Activated CD8-positive, alpha-beta memory T cell treated with anti-CD3 and anti-CD28 coated beads, Interleukin-2, amount 10 ng/mL, durations not matched to agents 7 days and 5 days (primary cell): ENCODE measurements at places on chromosomes 16 and 17.

- no peak for DNase-seq
Observed at GRCh38 chr17:2090210-2090641, 35.3 kb downstream of the HIC1 start.

GRCh38 chr17:63040816-63041215 lies 74.8 kb downstream of the TANC2 start:
- no peak for DNase-seq

DNA sequence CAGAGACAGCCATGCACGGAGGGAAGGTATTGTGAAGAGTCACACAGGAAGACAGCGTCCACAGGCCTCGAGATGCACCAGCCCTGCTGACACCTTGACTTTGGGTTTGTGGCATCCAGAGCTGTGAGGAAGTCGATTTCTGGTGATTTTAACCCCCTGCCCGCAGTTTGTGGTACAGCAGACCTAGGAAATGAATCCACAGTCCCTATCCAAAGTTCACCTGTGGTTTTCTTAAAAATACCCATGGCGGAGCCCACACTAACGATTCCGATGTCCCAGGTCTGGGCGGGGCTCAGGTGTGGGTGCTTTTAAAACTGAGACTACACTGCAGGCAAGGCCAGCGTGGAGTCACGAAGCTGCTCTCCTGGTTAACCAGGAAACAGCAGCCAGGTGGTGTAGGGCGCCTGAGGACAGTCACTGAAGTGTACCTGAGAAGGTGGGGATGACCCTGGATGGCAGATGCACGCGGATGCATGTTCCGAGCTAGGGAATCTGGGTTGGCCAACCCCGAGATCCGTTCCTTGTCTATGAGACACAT lies 14.4 kb upstream of the MEAK7 start:
- peak; percentile 96 for DNase-seq

DNA sequence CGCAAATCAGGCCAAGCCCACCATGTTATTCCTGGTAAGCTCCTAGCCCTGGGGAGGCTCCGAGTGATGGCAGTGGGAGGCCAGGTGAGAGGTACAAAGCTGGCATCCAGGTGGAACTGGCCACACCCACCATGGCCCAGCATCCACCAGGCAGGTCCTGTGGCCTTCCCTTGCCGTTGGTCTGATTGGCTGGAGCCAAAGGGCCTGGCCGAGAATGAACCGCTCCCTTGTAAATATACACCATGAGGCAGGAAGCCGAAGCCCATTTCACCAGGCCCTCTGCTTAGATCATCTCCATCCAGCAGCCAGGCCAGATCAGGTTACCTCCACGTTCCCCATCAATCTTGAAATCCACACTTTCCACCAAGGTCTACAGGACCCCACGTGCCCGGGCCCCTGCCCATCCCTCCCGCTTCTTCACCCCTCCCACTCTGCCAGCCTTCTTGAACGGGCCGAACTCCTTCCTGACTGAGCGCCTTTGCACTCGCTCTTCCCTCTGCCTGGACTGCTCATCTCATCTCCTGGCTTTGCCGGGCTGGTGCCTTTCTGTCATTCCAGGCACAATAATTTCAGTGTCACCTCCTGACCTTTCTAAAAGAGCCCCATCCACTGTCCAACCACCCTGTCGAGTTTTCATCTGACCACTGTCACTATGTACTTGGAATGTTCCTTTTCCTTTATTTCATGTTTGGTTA lies 5.8 kb downstream of the SOCS1 start:
- DNase-seq = peak; percentile 64

DNA sequence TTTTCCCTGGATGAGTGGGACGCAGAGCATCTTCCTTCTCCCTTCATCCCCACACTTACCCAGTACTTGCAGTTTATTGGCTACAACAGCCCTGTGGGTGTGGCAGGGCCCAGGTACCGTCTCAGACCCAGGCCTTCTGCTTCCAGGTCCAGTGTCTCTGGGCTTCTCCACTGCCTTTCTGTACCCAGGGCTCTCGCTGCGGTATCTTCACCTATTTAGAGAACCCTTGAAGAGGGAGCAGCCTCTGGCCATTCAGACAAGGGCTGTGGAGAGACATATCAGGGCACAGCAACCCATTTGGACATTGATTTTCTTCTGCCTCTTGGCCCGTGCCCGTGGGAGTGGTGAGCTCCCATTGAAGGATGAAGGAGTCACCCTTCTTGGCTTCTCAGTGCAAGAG lies 17.3 kb downstream of the TBX4 start:
- no peak for DNase-seq

GRCh38 chr17:80833952-80834892 lies 157.4 kb upstream of the CHMP6 start:
- no peak for DNase-seq

DNA sequence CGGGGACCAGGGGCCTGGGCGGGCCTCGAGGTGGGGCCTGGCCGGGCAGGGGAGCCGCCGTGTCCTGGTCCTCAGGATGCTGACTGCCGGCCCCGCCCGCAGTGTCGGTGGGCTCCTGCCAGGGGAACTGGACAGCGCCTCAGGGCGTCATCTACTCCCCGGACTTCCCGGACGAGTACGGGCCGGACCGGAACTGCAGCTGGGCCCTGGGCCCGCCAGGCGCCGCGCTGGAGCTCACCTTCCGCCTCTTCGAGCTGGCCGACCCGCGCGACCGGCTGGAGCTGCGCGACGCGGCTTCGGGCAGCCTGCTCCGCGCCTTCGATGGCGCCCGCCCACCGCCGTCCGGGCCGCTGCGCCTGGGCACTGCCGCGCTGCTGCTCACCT lies 2.3 kb upstream of the PAQR4 start:
- DNase-seq = no peak

DNA sequence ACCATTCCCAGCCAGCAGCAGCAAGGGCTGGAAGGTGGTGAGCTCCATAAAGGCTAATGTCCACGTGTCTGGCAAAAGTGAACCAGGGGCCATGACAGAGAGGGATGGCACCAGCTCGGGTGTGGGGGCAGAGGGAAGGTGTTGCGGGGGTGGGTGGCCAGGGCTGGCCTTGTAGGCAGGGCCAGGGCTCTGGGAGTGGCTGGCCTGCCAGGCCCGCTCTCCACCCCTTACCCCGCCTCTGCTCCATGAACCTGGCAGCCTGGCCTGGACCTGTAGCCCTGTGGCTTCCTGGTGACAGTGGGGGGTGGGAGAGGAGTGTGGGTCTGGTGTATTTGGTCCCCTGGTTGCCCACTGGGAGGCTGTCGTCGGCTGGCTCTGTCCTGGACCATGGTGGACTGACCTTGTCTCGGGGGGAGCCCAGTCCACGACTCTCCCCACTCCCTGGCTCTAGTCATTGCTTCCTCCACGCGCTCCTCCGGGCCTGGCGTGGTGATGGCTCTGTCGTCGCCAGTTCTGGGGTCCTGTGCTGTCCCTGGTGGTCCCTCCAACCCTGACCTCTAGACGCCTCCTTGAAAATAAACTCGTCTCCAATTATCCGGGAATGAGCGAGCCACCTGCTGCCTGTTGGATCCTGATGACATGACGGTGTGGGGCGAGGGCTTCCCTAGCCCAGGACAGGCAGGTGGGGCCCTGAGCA lies 50.0 kb downstream of the ENGASE start:
- DNase-seq = no peak

GRCh38 chr16:24836836-24837235 lies 8.9 kb upstream of the SLC5A11 start:
- DNase-seq = no peak

DNA sequence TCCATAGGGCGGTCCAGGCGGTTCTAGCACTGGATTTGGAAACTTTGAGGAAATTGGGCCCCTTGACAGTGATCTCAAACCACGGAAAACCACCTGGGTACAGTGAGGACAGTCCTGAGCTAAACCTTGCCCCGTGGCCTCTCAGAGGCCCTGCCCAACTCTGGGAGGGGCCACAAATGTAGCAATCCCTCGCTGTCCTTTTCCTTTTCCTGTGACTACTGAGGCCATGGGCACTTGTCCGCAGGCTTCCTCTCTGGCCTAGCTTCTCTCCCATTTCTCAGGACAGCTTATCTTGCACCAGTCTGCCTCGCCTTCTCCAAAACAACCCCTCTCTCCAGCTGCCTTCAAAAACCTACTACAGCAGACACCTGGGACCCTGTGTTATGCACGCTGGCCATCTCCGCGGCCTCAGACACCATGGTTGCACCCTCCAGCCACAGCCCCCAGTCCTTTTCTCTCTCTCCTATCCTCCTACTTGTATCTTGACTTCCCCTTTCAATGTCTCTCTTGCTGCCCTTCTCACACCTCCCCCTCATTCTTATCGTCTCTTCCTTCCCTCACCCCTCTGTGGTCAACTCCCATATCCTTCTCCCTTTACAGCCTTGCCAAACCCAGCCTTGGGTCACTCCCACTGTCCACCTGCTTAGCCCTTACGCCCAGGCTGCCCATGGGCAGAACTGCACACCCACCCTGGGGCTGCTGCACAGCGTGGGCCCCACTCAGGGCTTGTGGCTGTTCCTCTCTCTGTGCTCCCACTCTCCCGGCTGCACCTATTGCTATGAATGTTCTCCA lies 7.6 kb downstream of the SCPEP1 start:
- DNase-seq = no peak

DNA sequence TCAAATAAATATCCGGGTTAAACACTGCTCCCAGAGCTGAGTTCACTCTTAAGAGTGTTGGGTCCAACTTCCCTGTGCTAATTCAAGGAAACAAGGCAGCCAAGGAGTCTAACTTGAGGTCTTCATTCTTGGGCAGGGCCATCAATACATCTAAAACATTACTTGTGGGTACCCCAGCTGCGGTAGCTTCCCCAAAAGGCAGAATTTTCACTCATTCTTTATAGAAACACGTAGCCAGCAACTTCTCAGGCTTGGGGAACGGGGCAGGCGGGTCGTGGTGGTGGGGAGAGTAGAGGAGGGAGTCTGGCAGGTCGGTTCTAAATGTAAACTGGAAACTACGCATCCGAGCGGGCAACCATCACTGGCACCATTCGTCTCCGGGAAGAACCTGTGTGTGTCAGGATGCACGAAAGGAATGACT lies 666 bp upstream of the METTL9 start:
- no peak for DNase-seq

GRCh38 chr16:27252206-27252585 lies 16.4 kb downstream of the NSMCE1 start:
- no peak for DNase-seq

- DNase-seq = peak; percentile 46
Observed at GRCh38 chr16:58123896-58124600, 5.1 kb downstream of the CFAP20 start.

- no peak for DNase-seq
Observed at GRCh38 chr16:50572700-50573099, 24.5 kb downstream of the NKD1 start.

GRCh38 chr16:6363896-6364607 lies 968.6 kb upstream of the RBFOX1 start:
- DNase-seq = no peak

- peak; percentile 41 for DNase-seq
Observed at GRCh38 chr17:77356109-77356689, 215.4 kb downstream of the SEC14L1 start.

GRCh38 chr16:68345958-68346635 lies 35.3 kb downstream of the PRMT7 start:
- DNase-seq = no peak

GRCh38 chr16:55367866-55368603 lies 44.0 kb downstream of the IRX6 start:
- no peak for DNase-seq

DNA sequence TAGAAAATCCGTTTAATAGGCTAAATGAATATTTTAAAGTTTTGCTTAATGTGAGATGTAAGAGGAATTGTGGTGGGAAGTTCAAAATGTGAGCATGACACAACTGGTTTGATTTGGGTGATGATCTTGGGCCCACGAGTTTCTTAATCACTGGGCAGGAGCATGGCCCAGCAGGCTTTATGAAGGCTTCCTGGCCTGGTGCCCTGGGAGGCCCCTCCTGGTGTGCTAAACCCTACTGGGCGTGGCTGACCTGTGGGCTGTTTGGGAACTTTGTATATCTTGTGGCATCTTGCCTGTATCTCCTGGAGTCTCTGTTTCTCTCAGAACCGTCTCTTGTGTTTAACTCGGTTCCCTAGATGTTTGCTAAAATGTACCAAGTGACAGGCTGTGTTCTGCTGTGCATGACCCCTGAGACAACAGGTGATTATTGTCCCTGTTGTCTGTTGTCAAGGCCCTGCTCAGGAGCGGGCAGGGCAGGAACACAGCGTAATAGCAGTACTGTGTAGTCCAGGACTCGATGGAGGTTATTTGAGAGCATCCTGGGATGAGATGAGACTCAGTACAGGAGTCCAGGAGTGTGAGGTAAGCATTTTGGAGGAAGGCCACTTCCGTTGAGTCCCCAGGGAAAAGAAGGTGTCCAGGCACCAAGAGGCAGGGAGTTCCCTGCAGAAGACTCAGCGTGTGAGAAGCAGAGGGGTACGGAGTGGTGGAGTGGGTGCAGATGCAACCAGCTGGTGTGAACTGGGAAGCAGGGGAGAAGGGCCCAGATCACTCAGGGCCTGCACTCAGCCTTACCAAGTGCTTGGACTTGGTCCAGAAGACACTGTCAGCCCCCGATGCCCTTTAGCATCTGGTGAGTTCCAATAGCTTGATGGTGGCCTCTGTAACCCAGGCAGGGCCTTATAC lies 48.5 kb downstream of the B9D1 start:
- DNase-seq = no peak

DNA sequence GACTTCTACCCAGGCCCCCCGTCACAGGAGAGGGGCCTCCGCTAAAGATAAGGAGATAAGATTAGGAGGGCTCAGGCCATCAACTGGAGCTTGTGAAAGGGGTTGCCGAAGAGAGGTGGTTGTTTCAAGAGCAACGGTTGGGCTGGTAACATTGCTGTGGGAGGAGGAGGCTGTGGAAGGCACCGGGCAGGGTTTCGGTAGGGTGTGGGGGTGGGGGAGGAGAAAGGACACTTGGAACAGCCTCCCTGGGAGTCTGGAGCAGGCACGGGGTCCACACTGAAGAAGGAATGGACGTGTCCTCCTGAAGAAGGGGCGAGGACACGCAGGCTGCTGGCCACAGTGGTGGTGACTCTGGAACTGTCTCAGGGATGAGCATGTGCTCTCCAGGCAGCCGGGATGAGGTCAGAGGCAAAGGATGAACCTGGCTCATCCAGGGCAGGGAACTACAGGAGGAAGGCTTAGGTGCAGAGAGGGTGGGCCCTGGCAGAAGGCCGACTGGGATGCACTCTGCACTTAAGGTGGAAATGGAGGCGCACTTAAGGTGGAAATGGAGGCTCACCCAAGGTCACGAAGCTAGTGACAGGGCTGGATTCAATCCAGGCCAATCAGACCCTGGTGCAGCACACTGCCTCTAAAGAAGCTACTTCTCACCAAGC lies 1.2 kb upstream of the EPX start:
- DNase-seq = no peak

DNA sequence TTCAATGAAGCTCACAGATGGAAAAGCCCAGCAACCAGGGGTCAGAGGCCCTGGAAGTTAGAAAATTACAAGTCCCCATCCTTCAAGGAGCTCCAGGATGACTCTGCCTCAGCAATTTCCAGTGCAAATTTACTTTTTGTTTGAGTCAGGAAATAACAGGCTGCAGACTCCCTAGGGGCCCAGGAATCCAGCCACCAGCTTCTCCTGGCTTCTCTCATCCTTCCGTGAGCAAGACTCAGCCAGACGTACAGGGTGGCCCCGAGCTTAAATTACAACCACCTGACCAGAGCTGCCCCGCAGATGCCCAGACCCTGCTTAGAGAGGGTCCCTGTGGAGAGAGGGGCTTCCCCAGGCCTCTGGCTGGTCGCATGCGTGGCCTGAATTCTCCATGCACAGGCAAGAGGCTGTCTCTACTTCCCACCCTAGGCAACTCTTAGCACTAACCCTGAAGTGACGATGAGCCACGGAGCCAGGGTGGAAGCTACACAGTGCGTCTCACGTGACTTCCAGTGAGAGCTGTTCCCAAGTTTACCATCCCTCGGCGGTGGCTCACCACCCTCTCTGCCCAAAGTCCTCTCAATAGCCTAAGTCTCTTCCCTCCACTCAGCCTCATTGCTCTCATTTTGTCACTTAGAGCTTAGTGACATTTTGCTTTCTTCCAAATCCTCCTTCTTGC lies 27.1 kb downstream of the GPR142 start:
- no peak for DNase-seq
